ENCODE measurements at places on chromosomes 13 and 19.

DNA sequence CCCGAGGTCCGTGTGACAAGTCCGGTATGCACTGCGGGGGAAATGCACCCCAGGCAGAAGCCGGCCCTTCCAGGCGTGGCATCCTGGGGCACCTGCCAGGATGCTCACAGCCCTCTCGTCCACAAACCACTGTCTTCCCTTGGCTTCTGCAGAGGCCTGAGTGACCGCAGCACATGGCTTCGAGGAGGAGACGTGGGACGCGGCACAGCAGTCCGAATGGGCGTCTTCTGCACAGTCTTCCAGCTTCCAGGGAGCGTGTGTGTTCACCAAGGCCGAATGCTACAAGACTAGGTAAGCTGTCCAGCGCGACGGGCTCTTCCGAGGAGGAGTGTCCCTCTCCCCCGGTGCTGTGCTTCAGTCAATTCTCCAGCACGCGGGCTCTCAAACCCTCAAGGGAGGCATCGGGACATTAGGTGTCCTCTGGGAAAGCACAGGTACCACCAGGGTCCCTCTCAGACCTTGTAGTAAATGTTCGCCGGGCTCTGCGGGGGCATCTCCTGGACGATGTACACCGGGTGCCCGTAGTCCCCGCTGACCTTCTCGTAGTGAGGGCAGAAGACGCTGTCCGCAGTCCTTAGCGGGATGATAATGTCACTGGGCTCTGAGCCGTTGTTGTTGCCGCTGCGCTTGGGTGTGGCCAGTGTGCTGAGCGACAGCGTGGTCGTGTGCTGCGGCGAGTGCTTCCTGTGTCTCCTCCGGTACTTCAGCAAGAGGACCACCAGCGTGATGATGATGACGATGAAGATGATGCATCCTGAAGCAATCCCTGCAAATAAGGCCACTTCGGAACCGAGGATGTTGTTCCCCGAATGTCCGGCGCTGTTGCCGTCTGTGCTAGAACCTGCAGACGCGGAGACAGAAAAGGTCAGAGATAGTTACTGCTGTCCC is 42.6 kb downstream of the EFNB2 start:
- DNase-seq, result no peak

DNA sequence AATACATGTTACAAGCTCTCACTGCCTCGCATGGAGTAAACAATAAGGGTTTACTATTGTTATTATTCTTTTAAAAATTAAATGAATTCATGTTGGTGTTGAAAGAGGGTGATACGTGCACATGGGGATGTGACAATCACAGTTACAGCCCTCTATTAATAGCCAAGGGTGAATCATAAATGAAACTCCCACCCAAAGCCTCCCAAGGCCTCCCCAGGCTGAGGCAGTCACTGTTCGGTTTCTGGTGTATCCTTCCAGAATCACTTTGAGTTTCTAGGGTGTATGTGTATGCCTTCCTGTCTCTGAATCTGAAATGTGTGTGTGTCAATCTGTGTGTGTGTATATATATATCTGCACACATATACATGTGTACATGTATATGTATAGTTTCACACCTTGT is 73.4 kb downstream of the AKAP11 start:
- no peak for DNase-seq

GRCh38 chr13:31431722-31432137 is 232.0 kb downstream of the B3GLCT start:
- DNase-seq, result peak; percentile 34

GRCh38 chr13:94154367-94154766 is 325.1 kb downstream of the DCT start:
- no peak for DNase-seq

DNA sequence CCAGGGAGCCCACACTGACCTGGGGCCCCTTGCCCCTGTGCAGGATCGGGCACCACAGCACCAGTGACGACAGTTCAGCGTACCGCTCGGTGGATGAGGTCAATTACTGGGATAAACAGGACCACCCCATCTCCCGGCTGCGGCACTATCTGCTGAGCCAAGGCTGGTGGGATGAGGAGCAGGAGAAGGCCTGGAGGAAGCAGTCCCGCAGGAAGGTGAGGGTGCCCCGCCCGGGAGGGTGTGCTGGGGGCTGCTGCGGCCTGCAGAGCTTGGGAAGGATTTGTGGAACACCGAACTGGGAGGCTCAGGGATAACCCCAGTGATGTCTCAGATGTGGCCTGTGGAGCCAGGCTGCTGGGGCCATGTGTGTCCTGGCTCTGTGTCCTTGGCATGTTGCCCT is 4.2 kb downstream of the B3GNT8 start:
- no peak for DNase-seq

GRCh38 chr19:23437901-23438300 is 42.6 kb upstream of the ZNF91 start:
- no peak for DNase-seq

- DNase-seq, result no peak
Observed at GRCh38 chr19:42345191-42345812, 19.9 kb downstream of the MEGF8 start.

DNA sequence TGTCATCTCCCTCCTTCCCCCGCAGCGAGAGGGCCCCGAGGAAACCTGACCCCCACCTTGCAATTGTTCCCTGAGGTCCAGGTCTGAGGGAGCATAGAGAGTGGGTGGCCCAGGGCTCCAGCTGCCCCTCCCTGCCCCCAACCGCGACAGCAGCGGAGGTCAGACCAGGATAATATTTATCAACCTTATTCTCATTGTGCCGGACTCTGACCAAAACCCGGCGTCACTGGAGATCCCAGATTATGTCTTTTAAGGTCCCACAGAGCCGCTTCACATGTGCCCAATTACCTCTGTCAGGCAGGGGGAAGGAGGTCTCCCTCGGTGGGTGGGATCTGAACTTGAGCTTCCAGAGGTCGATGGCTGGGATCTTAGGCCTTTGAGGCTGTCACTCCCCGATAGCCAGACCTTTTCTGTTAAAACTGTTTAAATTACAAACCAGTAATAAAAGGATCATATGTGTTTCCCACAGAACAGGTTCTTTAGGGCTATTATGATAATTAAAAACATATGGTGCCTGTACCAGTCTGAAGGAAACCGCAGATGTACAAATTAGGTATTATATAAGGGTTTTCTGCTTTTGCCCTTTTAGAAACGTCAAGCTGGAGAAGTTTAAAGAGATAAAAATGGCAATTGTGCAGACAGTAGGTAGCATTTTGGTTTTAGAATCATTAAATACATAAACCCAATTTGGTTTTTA is 195.5 kb downstream of the ZNF536 start:
- no peak for DNase-seq

- DNase-seq, result no peak
Observed at GRCh38 chr13:108983273-108983672, 353.9 kb downstream of the MYO16 start.

DNA sequence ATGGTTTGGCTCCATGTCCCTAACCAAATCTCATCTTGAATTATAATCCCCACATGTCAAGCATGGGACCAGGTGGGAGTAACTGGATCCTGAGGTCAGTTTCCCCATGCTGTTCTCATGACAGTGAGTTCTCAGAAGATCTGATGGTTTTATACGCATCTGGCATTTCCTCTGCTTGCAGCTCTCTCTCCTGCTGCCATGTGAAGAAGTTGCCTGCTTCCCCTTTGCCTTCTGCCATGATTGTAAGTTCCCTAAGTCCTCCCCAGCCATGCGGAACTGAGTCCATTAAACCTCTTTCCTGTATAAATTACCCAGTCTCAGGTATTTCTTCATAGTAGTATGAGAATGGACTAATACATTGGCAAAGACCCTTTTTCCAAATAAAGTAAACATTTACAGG is 96.8 kb downstream of the TSHZ3 start:
- no peak for DNase-seq

DNA sequence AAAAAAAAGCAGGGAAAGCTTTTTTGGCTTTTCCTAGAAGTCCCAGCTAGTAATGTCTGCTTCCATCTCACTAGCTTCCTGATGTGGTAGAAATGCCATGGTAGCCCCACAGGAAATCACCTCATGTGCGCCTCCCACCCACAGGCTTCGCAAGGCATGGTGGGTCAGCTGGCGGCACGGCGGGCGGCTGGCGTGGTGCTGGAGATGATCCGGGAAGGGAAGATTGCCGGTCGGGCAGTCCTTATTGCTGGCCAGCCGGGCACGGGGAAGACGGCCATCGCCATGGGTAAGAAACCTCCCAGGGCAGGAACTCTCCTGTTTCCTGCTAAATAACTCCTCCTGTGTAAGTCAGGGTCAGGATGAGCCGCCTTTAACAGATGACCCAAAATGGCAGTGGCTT is 10.4 kb downstream of the RUVBL2 start:
- no peak for DNase-seq

GRCh38 chr19:41746593-41747227 is 8.6 kb upstream of the CEACAM6 start:
- DNase-seq, result peak; percentile 24

- no peak for DNase-seq
Observed at GRCh38 chr13:50891206-50891605, 18.4 kb upstream of the RNASEH2B start.

DNA sequence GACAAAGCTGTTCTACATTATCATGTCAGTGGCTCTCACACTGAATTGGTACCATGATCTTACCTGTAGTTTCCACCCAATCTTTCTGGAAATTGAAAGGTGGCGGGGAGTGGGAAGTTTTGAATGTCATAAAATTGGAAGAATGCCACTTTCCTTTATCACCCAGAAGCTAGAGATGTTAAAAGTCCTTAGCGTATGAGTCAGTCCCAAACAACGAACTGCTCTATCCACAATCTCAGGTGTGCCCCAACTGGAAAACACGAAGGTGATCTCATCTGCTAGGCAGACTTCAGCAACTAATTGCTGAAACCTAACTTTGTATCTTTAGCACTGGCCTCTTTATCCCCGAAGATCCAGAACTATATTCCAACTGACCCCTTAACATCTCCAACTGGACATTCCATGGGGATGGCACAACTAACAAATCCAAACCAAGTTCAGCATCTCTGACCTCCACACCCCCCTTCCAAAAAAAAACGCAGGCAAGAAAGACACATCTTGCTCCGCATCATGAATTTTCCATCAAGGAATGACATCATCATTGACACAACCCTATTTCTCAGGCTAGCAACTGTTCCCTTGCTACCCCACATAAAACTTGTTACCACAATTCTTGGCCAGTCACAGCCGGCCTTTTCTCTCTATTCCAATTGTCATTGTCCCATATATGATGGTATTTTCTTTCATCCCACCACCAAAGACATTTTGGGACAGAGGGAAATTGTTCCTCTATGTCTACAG is 175.4 kb downstream of the KLF12 start:
- DNase-seq, result no peak

GRCh38 chr13:50844084-50844875 is 788 bp upstream of the DLEU7 start:
- DNase-seq, result no peak

- DNase-seq, result no peak
Observed at GRCh38 chr13:74570834-74571233, 436.6 kb upstream of the KLF12 start.

DNA sequence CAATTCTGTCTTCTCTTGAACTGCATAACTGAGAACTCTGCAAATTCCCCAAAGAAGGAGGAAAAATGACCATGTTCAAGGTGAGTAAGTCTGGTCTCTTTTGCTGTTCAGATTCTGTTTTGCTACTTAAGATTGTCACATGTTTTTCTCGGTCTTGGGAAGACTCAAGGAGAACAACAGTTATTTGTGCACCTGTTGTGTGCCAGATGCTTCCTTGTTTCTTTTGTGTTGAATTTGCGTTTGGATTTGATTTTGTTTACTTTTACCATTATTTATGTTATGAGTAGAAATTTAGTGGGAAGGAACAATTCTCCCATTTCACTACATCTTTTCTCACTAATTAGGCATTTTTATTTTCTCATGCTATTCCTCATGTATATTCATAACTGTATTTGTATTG is 4.4 kb downstream of the ZNF284 start:
- no peak for DNase-seq

- no peak for DNase-seq
Observed at GRCh38 chr13:30863231-30863630, 42.8 kb upstream of the MEDAG start.
